ENCODE measurements at places on chromosomes 16 and 17.
A peak's percentile ranks its signal among the peaks of the same experiment; 100 is the strongest.

GRCh38 chr16:48846277-48846676 lies 236.3 kb upstream of the N4BP1 start:
- no peak for DNase-seq

- DNase-seq = no peak
Measured at GRCh38 chr17:39722104-39722503, 8.2 kb downstream of the MIEN1 start.

DNA sequence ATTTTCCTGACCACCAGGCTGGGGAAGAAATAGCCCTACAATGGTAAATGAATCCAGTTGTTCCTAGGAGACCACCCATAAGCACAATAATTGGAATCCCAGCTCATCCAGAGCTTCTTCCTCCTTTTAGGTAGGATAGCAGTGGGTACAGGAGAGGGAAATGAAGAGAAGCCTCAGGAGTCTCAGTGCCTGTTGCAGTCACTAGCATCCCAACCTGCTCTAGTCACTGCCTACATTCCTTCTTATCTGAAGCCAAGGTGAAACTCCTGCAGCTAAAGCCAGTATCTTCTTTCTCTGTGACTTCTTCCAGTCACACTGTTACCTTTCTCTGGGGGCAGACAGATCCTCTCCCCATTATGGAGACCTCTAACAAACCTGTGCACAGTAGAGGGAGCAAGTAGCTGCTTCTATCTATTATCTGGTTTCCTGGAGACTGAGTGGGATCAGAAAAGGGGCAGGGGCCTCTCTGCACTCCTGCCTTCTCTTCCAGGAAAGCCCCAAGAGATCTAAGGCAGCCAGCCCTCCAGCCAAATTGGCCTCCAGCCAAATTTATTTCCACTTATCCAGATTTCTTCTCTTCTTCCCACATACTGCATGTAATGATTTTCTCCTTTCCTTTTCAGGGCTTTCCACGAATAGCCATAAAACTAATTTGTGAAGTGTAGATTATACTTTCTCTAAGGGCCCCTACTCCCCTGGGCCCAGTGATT lies 85.5 kb downstream of the SSH2 start:
- DNase-seq = no peak

DNA sequence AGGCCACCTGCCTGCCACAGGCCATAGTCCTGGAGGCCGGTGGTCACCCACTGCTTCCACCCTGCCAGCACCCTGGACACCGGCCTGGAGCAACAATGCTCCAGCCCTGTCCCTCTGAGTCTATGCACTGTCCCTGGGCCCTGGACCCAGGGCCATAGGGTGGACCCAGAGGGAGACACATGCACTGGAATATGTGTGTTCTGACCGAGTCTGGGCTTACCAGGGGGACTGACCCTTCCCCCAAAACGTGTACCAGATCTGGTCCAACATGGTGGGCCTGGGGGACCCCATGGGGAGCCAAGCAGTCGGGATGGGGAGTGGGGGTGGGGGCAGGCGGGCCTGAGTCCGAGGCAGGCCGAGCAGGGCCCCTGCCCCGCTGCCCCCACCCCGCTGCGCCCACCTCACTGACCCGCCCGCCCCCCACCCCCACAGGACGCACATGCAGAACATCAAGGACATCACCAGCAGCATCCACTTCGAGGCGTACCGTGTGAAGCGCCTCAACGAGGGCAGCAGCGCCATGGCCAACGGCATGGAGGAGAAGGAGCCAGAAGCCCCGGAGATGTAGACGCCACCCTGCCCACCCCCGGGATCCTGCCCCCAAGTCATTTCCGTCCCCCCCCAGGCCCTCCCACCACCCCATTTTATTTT lies 357.4 kb downstream of the SEC14L1 start:
- DNase-seq = no peak

GRCh38 chr17:81722184-81723120 lies 10.4 kb downstream of the SLC25A10 start:
- DNase-seq = no peak

DNA sequence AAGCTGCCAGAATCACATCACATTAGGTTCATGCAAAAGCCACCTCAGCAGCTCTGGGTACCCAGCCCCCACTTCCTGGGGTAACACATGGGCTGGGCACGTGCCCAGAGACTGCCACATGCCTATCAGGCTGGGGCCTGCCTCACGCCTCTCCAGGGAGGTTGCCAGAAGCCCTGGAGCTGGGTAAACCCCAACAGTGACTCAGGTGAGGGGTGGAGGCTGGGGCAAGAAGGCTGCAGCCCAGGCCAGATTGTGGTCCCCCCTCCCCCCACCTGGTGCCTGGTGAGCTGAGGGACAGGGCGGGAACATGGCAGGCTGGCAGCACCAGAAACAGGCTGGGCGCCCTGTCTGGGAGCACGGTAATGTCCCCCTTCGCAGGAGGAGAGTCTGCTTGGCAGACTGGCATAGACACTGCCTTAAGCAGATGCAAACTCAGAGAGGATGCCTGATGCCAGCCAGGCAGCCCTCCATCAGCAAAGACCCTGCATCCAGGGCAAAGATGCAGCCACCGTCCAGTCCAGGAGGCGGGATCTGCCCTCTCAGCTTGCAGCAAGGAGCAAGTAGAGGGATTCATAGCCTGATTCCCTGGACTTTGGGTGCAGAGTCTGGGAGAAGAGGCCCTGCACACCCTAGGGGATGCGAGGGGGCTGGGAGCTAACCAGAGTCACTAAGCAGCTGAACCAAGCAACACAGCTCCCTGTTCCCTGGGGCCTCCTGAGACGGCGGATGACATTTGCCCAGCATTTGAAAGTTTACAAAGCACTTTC lies 28.8 kb downstream of the NGFR start:
- DNase-seq = peak; percentile 41

DNA sequence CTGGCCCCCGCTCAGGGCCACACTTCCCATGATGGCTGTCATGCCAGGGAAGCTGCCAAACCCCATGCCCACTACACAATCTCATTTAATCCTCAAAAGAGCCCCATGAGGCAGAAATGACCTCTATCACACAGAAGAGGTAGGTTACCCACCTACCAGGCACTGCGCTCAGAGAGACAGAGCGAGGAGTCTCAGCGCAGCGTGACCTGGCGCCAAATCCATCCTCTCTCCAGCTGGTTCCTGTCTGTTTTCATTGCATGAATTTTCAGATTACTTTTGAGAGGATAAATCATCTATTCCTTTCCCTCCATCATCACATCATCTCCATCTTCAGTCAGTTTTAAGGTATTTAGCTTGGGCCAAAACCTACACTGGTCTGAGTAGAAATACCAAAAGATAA lies 101.5 kb upstream of the DNAH17 start:
- DNase-seq = peak; percentile 57

DNA sequence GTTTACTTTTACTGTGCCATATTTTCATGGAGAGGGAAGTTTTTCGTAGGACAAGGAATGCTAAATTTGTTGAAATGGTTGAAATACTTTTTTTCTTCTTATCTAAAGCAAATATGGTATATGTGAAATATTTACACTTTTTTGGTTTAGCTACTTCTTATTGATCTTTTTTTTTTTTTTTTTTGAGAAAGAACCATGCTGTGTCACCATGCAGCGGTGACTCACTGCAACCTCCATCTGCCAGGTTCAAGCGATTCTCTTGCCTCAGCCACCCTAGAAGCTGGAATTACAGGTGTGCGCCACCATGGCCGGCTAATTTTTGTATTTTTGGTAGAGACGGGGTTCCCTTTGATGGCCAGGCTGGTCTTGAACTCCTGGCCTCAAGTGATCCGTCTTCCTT lies 100.5 kb downstream of the FTO start:
- DNase-seq = no peak

GRCh38 chr16:24700549-24701392 lies 28.7 kb upstream of the TNRC6A start:
- DNase-seq = peak; percentile 81

DNA sequence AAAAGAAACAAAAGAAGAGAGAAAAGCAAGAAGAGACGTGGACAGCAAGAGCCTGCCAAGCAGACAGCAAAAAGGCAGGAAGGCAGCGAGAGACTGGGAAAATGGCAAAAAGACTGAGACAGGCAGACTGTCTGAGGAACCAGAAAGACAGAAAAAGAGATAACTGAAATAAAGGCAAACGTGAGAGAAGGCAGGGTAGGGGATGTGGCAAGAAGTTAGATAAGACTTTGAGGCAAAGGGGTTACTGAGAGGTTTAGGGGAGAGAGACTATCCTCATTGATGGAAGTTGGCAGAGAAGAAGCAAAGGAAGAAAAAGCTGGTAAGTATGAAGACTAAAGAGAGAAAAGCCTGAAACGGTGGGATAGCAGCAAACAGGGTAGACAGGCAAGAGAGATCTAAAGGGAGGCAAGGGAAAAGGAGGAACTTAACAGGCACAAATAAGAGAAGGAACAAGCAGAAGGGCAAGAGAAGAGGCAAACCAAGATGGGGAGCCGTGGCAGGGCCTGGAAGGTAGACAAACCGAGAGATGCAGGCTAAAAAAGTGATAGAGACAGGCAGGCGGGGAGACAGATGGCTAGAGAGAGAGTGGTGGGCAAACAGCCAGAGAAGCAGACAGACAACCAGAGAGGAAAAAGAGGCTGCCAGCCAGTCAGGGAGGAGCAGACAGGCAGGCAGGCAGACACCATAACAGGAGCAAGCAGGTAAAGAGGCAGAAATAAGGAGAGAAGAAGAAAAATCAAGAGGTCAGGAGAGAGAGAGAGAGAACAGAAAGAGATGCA lies 7.1 kb upstream of the CHD3 start:
- peak; percentile 95 for DNase-seq

- DNase-seq = no peak
Measured at GRCh38 chr17:13200671-13201070, 182.8 kb upstream of the ELAC2 start.

- no peak for DNase-seq
Measured at GRCh38 chr16:57876210-57876609, 73.9 kb upstream of the KIFC3 start.

DNA sequence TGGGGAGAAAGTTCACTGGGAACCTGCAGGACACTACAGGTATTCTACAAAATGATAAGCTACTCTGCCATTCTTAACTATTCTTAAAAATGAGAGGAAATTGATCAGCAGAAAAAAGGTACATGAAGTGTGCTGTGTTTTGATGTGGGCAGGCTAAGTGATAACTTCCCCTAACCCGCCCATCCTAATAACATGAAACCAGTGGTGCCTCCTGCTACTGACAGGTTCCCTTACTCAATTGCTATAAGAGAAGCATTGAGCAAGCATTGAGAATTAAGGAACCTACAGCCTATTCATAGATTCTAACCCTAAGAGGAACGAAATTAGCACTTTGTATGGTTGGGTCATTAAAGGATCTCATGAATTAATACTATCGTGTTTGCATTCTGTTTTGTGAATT lies 18.9 kb downstream of the XYLT1 start:
- no peak for DNase-seq

DNA sequence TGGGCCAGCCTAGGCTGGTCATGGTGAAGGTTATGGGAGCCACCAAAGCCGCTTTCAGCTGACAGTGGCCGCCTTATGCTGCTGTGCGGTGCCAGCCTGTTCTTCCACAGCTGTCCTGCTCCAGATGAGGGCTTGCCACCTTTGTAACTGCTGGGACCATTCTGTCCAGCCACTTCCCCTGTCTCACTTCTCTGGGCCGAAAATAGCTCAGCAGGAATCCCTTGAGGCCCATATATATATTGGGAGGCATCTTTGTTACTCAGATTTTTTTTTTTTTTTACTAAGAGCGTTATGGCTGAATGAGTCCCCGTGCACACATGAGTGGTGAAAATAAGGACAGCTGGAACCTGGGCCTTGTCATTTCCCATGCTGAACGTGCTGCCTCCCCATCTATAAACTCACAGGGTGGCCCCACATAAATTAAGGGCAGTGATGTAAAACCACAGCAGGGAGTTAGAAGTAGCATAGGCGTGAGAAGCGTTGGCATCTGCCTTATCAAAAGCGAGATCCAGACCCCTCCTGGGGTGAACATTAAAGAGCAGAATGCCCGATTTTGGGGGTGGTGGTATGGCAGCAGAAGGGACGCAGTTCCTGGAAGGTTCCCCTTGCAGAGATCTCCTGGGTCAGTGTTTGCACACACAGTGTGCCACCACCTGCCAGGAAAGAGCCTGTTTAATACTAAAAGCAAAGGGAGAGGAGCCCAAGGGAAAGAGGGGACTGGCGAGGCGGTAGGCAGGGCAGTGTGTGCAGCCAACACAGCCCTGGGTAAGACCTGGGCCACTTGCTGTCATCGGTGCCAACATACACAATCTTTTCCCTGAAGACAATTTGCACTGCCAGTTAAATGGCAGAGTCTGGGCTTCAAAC lies 57.8 kb downstream of the USP43 start:
- DNase-seq = no peak

- peak; percentile 77 for DNase-seq
Measured at GRCh38 chr16:19829844-19830692, 54.6 kb downstream of the GPRC5B start.
